ENCODE measurements at places on chromosomes 1 and 21. TPM values are rescaled to one million over a fixed set of nuclear protein-coding genes. Genes with fewer than 3 reads are reported as not detected.

Gene C1orf94
- polyA plus RNA-seq, result not detected

- no peak for DNase-seq
Measured at GRCh38 chr1:206441336-206441967, 28.8 kb upstream of the IKBKE start.

Gene KLF17
- polyA plus RNA-seq, result 0.41 TPM

GRCh38 chr1:223038288-223039006 lies 104.6 kb downstream of the TLR5 start:
- no peak for DNase-seq

Gene FAM72C
- polyA plus RNA-seq, result 10.9 TPM

DNA sequence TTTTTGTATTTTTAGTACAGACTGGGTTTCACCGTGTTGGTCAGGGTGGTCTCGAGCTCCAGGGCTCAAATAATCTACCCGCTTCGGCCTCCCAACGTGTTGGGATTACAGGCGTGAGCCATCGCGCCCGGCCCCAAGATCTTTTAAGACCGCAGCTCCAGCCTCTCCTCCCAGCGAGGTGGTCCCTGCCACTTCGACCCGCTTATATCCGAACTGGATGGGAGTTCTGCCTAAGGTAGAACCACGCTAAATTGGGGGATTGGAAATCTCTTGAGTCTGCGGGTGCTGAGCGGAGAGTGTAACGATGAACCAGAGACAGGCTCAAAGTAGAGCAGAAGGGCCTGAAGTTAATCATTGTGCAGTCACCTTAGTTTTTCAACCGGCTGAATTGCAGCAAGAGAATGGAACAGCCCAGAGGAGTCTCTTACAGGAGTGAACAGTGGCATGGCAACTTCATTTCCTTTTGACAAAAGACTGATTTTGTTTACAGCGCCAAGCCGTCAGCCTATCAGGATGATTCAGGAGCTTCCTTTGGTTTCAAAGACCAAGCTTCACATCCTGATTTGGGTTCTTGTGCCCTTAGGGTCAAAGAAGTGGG lies 726 bp upstream of the CYB5R1 start:
- DNase-seq, result no peak

DNA sequence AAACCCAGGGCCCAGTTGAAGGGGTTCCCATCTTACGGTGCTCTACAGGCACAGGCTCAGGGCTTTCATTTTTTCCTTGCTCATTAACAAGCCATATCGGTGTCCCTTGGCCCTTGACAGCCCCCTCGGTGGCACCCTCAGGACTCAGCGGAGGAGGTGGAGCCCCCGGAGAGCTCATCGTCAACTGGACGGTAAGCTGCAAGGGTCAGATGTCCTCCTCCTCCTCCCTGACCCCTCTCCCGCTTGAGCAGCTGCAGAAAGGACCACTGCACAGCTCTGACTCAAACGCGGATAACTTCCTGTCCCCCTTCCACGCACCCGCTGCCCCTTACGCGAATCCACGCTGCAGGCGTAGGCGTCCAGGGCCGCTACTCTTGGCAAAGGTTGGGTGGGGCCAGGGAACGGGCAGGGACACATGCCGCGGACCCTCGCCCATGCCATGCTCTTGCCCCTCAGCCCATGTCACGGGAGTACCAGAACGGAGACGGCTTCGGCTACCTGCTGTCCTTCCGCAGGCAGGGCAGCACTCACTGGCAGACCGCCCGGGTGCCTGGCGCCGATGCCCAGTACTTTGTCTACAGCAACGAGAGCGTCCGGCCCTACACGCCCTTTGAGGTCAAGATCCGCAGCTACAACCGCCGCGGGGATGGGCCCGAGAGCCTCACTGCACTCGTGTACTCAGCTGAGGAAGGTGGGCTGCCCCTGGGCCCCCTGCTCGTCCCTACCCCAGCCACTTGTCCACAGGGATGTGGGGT lies 14.7 kb downstream of the TMEM81 start:
- no peak for DNase-seq

GRCh38 chr1:66758241-66758755 lies 6.0 kb downstream of the DYNLT5 start:
- DNase-seq, result no peak

DNA sequence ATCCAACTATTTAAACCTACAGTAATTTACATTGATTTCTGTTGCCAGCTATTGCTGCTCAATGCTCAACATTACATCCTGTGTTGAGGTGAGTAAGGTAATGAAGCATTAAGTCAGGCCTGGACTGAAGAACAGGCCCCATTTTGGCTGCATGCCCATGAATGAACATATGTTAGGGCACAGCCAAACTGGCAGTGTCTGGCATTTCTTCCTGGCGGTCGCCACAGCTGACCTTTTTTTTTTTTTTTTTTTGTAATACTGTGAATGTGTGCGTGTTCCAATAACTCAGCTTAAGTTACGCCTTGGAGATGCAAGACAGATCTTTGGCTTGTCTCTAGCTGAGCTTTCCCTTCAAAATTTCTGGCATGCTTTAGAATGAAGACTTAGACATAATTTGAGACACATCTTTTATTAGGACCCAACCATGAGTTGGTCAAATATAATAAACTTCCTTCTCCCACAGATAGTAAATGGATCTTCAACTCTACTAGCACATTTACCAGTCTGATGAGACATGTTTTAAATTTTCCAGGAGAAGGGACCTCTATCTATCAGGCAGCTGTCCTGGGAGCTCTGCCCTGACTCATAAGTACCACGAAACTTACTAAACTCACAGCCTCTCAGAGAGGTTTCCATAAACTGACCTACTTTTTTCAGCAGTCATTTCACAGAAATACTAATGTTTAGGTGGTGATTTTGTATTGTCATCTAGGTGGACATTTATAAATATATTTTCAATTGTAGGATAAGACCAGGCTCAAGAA lies 341.1 kb upstream of the RUNX1 start:
- DNase-seq, result no peak

DNA sequence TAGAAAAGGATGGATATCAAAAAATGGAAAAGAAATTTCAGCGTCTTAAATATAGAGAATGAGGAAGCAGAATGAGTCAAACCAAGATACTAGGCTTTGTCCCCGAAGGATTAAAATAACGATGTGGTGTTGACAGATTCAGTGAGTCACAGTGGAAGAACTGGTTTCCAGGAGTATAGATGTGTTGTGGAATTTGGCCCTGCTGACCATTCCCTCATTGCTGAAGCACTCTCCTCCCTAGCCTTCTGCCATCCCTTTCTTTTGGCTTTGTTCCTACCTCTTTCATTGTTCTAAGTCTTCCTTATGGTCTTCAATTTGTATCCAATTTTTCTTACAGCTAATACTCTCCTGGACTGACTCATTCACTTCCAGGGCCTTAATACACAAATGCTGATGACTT lies 23.1 kb upstream of the USP25 start:
- DNase-seq, result peak; percentile 66
